SIG-M5 (cell line): ENCODE measurements at places on chromosomes 6 and 20.

DNA sequence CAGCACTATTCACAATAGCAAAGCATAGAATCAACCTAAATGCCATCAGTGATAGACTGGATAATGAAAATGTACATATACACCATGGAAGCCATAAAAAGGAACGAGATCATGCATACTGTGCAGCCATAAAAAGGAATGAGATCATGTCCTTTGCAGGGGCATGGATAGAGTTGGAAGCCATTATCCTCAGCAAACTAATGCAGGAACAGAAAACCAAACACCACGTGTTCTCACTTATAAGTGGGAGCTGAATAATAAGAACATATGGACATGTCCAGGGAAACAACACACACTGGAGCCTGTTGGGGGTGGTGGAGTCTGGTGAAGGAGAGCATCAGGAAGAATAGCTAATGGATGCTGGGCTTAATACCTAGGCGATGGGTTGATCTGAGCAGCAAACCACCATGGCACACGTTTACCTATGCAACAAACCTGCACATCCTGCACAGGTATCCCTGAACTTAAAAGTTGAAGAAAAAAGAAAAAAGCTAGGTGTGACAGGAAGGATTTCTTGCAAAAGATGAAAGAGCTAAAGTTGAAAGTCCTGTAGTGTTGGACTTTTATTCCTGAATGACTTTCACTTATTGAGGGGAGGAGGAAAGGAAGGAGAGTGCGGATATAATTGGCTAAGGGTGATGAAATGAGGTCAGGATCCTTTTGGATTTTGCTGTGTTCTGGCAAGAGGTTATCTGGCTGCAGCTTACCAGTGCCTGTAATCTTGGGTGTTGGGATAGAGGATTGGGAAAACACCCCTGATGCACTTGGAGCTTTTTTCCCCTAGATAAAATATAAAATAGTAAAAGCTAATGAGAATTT, 8.5 kb downstream of the TRMT11 start:
- no peak for DNase-seq

GRCh38 chr6:163564534-163564933, 150.0 kb downstream of the QKI start:
- no peak for DNase-seq

DNA sequence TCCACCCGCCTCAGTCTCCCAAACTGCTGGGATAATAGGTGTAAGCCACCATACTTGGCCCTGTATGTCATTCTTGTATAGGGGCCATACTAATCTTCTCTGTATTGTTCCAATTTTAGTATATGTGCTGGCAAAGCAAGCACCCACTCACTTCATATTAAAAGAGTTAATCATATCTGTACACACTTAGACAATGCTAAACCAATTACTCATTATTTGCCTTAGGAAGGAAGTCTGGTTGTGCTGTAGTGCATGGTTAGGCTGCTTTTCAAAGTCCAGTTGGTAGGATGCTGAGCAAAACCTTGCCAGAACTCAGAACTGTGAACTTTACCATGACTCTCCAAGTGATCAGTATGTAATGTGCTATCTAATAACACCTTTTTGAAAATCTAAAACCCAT, 88.6 kb downstream of the LIN28B start:
- no peak for DNase-seq

DNA sequence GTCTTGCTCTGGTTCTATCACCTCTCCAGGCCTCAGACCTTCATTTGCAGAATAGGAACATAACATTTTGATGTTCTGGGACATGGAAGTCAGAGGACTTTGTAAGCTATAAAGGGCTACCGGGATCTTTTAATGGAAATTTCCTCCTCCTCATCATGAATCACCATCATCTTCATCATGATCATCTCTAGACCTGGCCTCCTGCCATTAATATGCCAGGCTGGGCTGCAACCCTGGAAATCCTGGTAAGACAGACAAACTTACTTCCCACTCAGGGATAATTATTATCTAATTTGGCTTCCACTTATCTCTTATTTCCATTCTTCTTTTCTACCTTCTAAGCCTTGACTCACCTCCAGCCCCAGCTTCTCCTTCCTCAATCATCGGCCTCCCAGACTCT, 41.0 kb upstream of the MRPS18A start:
- no peak for DNase-seq

GRCh38 chr20:57650266-57650665, 30.0 kb upstream of the ZBP1 start:
- no peak for DNase-seq

DNA sequence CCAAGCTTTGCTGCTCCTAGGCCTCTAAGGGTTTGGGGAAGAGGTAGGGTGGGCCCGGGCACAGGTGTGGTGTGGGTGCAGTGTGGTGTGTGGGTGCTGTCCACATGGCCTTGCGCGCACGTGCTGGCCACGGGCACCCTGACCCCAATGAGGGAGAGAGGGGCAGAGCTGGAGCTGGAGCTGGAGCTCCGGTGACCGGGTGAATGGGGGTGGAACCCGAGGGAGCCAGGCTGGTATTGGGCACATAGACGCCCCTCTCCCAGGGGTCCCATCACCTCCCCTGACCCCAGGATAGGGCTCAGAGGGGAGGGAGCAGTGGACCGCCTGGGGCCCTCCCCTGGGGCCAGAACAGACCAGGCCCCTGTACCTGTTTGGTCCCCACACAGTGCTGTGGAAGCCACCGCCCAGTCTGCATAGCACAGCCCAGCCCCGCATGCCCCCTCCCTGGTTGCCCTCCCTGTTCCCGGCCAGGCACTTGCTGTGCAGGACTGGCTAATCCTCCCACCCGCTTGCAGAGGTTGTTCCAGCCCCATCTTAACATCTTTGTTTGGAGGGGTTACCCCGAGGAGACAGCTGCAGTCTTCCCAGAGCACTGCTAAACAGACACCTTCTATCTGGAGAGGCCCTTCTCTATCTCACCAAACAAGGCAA, 984 bp downstream of the ADAM33 start:
- DNase-seq = no peak

DNA sequence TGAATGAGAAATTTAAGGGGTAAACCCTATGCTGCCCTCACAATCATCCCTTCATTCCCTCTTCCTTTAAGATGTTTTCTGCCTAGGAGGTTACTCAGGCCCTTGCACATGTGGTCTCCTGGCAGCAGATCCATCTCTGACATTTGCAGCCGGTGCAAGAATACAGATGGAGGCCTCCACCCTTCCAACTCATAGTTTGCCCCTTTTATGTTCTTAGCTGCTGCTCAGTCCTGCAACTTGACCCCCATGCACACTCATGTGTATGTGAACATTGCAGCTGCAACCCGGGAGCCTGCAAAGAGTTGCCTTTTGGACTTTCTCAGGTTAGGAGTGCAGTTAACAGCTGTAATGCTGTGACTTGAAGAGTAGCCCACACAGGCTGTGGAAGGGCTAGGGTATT, 131.9 kb upstream of the SGK1 start:
- DNase-seq = no peak

DNA sequence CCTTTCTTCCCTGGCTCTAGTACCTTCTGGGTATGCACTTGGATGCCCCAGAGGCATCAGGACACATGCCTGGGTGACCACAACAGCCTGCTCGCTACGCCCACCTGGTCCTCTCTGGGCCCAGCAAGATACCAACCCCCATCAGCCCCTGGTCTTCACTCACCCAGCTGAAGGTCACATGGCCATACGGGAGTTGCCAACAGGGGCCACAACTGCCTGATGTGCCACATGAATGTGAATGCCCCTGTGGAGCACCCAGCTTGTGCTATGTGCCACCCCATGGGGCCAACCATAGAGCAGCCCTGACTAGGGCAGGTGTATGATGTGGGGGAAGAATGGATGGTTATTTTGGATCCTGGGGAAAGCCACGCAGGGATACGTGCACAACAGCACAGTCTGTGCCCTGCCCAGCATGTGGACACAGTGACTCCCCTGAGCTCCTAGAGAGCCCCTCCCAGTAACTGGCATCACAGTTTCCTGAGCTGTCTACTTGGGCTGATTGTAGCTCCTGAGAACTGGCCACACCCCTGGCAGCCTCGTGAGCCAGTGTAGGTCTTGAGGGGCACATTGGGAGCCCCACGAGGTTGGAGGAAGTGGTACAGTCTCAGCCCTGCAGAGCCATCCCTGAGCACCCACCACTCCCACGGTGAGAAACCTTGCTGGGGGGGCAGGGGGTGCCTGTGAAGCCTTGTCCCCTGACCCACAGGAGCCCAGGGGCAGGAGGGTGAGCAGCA, 10.5 kb upstream of the PCMTD2 start:
- DNase-seq = no peak

GRCh38 chr6:75368151-75368779, 83.7 kb upstream of the TMEM30A start:
- DNase-seq = no peak

GRCh38 chr6:45895569-45895968, 120.1 kb downstream of the CLIC5 start:
- no peak for DNase-seq

GRCh38 chr20:56914532-56914931, 285.4 kb downstream of the TFAP2C start:
- no peak for DNase-seq

- DNase-seq = no peak
These were observed 18.1 kb downstream of the STXBP5 start for GRCh38 chr6:147222160-147222838.

DNA sequence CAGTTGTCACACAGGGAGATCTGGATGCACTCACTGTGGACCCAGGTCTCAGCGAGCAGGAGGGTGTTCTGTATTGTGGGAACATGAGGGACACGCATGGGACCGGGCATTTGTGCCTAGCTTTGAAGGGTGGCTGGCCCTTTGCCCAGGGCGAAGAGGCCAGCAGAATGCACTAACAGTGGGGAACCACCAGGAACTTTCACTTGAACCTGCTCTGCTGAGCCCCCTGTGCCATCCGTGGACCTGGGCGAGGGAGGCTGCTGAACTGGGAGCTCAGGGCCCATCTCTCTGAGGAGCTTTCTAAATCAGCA, 1.2 kb upstream of the ULBP2 start:
- no peak for DNase-seq

DNA sequence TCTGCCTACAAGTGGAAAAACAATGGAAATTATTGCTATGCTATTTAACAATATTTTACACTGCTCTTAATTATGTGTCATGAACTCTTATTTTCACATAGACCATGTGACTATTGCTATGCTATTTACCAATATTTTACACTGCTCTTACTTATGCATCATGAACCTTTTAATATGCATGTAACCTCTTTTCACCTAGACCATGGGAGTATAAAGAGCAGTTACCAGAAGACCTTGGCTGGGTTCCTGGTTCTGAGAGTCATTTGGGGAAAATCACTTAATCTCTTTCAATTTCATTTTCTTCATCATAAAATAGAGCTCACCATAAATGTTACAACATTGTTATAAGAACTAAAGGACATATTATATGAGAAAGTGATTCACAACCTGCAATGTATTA, 223.8 kb upstream of the RNF217 start:
- no peak for DNase-seq

DNA sequence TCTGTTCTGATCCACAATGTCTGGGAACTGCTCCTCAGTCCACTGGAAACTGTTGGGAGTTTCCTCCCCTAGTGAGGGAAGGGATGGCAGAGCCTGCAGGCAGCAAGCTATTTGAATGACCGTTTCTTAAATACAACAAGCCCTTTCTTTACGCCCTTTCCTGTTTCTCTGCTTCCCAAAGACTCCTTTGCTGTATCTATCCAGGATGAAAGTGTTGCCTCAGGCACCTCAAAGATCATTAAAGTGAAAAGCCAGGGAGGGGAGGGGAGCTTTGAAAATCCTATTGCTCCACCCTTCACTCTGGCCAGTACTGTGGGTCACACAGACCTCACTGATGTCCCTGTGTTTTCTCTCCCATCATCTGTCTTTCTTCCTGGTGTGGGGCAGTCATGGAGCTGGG, 213.1 kb downstream of the RNF144B start:
- DNase-seq = no peak

GRCh38 chr6:38131527-38131965, 312.0 kb downstream of the ZFAND3 start:
- DNase-seq = no peak

DNA sequence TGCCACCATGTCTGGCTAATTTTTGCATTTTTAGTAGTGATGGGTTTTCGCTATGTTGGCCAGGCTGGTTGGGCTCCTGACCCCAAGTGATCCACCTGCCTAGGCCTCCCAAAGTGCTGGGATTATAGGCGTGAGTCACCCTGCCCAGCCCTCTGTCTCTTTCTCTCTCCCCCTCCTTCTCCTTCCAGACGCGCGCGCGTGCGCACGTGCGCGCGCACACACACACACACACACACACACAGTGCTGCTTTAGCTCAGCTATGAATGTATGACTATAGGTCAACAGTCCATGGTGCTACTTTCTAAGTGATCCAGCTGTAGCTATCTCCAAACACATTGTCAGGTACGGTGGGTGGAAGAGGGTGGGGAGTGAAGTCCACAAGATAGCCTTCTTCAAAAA, 449.5 kb downstream of the PHF3 start:
- no peak for DNase-seq

DNA sequence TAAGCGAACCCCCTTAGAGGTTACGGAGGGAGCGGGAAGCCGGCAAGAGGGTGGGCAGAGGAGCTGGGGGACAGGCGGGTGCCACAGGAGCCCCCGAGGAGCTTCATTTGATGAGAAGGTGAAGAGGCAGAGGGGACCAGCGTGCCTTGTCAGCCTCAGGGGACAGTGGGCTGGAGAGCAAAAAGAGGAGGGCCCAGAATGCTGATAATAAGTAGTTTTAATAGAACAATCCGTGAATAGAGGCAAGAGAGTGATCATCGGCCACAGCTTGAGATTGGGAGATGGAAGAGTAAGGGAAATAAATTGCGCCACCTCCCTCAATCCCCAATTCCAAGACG, 1.3 kb downstream of the COL19A1 start:
- no peak for DNase-seq

DNA sequence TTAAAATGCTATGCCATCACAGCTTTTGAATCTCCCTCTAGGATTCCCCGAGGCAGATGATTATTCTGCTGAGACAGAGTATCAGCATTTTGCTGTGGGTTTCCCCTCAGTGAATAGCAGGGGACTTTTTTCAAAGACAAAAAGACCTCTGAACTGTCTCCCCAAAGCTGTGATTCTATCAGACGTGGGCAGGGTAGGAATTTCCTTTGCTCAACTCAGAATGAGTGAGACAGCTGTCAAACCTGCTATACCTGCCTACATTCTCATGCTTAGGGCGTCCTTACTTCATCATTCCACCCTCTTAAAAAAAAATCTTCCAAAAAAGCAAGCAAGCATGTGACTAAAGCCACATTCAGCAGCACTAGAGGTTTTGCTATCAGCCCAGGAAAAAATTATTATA, 147.6 kb upstream of the FAM83B start:
- no peak for DNase-seq
